Caki2 (cell line): ENCODE measurements at places on chromosomes 12 and 14. TPM values are rescaled to one million over a fixed set of nuclear protein-coding genes. Genes with fewer than 3 reads are reported as not detected.

GRCh38 chr14:91142214-91142668 is 28.4 kb downstream of the DGLUCY start:
- DNase-seq, result no peak

- no peak for DNase-seq
Measured at GRCh38 chr12:118357257-118358007, 15.3 kb downstream of the TAOK3 start.

DNA sequence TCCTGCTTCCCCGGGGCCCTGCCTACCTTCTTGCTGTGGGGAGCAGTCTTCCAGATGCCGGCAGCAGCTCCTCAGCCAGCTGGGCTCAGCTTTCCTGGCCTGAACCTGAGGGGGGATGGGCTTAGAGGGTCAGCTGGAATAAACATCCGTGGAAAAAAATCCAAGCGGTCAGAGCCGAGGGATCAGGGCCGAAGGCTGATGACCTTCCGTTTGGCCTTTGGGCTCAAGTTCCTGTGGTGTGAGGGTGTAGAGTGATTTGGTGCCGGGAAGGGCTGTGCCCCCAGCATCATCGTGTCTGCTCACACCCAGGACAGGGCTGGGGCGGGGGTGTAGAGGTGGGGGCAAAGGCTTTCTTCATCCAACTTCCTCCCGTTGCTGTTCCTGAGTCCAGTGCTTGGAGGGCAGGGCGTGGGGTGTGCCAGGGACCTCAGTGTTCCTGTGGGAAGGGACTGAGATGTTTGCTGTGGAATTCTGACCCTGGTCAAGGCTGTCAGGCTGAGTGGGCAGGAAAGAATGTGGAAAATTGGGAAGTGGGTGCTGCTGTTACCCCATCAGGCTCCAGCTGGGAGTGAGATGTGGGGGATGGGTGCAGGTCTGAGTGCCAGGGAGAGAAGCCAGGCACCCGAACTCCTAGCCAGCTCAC is 2.6 kb downstream of the SMIM41 start:
- DNase-seq, result no peak

DNA sequence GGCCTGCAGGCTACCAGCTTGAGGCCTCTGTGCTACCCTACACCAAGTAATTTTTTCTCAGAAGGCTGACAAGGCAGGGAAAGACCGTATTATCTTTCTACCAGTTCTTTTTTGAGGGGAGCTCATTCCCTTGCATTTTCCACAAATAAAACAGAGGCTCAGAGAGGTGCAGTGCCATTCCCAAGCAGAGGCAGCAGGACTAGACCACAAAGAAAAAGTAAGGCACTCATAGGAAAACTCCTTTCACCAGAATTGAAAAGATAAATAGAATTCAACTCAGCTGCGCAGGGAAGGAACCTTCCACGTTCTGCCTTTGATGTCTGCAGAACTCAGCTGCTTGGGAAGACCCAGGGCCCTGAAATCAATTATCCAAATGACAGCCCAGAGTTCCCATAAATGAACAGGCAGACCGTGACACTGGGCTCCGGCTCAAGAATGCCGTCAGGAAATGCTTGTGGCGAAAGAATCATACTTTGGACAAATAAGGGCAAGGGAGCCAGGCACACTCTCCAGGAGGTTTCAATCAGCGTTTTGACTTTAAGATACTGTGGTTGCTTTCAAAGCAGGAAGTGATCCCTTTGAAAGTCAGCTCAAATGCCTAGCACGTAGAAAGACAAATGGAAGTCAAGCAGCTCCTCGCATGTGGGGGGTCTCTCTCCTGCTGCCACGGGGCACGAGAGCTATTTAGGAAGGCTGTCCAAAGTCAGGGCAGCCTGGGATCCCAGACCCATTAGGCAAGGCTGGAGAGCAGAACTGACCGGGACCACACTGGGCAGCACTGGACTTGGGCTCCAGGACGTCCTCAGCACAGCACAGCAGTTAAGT is 14.0 kb downstream of the KCTD10 start:
- peak; percentile 52 for DNase-seq

DNA sequence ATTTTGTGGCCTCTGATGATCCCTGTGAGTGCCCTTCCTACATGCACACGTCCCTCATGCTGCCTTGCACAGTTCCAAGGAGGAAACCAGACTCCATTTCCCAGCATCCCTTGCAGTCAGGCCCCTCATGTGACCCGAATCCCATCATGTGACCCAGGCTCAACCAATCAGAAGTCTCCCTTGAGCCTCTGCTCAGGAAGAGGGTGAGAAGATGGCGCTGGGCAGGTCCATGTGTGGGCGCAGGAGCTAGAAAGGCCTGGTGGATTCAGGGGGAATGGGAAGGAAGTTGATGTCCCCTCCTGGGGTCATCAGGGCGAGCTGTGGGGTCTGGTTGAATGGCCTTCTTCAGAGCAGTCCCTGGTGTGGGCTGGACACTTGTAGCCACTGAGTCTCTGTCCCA is 240.5 kb downstream of the ADGRD1 start:
- DNase-seq, result peak; percentile 14

The RNFT2 gene
- total RNA-seq, result 4.1 and 14.4 TPM in 2 replicates

The VDR gene
- 0.14 and 0.55 TPM in 2 replicates for total RNA-seq
